ENCODE measurements at places on chromosomes 5 and 9.

DNA sequence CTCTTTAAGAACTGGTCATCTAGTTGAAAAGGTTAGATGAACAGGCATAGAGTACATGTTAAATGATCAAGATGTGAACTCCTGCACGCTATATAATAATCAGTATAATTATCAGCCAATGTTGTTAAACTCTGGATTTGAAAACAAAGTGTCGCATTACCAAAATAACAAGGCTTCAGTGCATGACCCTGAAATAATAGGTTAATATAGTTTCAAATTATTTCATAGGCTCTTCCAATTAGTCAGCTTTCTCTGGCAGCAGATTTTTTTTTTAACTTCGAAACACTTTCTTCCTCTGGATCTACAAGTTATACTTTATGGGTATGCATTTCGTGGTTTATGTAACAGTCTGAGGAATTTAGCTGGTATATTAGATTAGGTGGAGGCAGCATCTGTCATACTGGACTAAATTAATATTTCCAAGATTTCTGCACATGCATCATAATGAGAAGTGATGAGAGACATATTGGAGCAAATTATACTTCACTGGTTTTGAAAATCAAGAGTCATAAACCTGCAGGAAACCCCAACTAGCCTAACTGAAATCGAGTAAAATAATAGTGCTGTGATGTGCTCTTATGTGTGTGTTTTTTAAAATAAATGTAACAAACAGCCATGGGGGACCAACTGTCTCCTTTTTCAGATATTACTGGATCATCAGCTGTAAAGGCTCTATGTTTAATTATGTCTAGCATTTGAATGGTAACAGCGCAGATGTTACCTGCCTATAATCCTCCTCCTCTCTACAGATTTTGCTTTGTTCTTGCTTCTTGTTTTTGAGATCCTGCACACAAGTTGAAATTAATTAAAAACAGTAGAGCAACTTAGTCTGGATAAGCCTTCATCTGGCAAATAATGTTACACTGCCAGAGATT lies 85.9 kb upstream of the CKMT2 start:
- no peak for DNase-seq

- DNase-seq, result no peak
Observed at GRCh38 chr5:147887026-147887627, 8.6 kb downstream of the SCGB3A2 start.

DNA sequence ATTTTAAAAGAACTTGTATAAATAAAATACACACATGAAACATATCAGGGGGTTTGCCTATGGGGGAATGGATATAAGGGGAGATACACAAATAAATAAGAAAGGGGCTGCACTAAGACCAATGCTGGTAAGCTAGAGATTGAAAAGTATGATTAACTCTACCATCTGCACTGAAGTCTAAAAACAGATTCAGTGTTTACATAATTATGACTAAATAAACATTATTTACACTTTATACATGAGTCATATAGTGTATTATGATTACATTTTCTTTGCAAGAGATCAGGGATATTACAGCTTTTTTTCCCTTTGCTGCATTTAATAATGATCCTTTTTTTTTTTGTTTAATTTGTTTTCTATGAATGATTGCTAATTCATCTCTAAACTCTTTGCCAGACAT lies 367.9 kb downstream of the TMEM38B start:
- DNase-seq, result no peak

DNA sequence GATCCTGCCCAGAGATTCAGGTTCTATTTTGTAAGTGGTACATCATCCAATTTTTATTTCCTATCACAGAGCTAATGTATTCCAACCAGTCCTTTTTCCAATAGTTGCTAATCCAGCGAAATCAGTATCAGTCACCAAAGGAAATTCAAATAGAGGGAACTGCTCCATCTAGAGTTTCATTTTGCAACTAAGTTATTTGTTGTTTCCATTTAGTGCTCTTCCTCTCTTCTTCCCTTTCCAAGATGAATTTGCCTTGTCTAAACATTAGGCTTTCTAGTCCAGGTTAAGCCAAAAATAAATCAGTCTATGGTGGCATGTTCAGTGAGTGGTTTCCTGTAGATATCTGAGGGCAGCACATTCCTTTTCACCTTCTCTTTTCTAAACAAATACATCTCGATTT lies 79.8 kb upstream of the SPATA31D4 start:
- no peak for DNase-seq

DNA sequence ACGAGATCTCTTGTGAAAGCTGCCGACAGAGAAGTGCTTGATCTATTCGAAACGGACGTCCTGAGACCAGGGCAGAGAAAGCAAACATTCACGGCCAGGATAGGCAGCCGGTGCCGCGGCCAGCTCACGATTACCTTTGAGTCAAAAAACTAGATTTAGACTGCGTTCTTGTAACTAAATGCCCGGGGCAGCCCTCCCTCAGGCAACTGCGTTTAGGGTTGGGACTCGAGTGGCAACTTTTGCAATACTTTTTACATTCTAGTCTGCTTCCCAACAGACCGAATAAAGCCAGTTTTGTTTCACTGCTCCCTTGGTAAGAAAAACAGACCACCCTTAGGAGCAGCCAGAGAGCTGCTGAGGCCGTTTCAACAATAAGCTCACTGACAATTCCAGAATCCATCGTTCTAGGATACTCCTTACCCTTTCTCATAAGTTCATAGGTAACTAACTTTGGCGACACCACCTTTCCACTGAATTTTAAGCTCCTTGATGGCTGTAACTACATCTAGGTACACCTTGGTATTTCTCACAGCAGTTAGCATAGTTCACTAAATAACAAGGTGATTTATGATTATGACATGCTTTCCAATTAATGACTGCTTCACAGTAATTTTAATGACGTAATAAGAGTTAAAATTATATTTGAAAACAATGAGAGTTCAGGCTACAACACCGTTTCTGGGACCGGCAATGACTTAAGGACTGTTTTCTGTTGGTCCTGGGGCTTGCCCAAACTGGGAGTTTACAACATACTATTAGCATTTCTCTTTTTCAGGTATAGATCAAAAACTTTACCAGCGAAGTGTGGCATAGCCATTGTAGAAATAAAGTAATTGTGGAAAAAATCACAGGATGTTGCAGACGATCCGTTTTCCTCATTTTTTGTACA lies 899 bp upstream of the RAPGEF6 start:
- DNase-seq, result no peak

- DNase-seq, result no peak
Observed at GRCh38 chr9:35516479-35516878, 26.6 kb downstream of the RUSC2 start.

- no peak for DNase-seq
Observed at GRCh38 chr5:91150636-91151035, 232.5 kb downstream of the ARRDC3 start.

GRCh38 chr5:142015781-142016533 lies 3.1 kb upstream of the GNPDA1 start:
- DNase-seq, result no peak
